ENCODE measurements at places on chromosomes 3 and 15. TPM values are rescaled to one million over a fixed set of nuclear protein-coding genes. Genes with fewer than 3 reads are reported as not detected.

GRCh38 chr3:17135696-17136095 lies 250.9 kb downstream of the PLCL2 start:
- DNase-seq, result peak; percentile 16

- DNase-seq, result no peak
These were observed 10.6 kb downstream of the CAND2 start for GRCh38 chr3:12807066-12807465.

DNA sequence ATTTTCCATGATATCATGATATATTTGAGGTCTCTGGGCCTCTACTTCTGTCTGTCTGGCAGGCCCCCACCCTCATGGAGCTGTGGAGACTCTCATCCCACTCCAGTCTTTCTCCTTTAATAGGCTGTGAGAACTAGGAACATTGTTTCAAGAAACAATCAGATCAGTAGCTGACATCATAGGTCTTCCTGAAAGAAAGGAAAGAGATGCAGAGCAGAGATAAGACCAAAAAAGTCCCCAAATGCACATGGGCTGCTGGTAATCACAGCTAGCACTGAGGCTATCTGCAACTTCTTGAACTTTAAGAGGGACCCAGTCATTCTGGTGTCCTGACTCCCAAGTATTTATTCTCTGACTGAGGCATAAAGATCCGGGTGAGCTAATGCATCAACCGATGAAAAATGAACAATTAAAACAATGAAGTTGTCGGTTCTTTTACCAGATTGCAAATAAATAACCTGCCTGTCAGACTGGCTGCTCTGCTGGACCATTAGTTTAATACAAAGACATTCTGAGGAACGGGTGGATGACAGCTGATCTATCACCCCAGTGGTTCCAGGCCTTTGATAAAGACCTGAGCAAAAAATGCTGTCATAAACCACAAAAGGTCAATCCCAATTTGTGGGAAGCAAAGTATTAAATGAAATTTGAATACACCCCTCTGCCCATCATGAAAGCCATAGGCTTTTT lies 780.8 kb upstream of the GOLIM4 start:
- DNase-seq, result no peak

DNA sequence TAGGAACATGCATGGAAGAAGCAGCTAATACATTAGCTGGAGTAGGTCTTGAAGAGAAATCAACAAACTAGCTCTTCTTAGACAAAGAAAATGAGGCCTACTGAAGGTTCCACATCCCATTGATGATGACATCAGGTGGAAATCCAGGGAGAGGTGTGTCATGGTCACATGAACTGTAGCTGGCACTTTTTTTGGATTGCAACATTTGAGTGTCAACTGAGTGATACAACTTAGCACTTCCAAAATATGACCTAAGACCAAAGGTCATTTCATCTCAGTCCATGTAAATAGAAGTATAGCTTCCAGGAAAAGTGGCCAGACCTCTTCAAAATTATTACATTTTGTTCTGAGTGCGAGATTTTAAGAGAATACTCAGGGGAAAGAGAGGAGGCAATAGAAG lies 117.2 kb upstream of the MEIS2 start:
- DNase-seq, result no peak

ISLR2 gene
- 0.68 TPM for polyA plus RNA-seq

Measured in renal cortex interstitium (tissue), 15 donors.